ENCODE measurements at places on chromosomes 12 and 14. TPM values are rescaled to one million over a fixed set of nuclear protein-coding genes. Genes with fewer than 3 reads are reported as not detected.

Gene OASL
- total RNA-seq: not detected

Gene INSM2
- not detected for total RNA-seq

Gene FAM222A
- 2.4 TPM for total RNA-seq

Gene ABCC9
- total RNA-seq: not detected

Gene CAPS2
- total RNA-seq: not detected

Gene HELB
- 7.5 TPM for total RNA-seq

Gene AKAP3
- total RNA-seq: 2.4 TPM

Gene TCTN2
- total RNA-seq: 3.7 TPM

Gene RAD9B
- total RNA-seq: 3.0 TPM

Gene SNAPC1
- 9.5 TPM for total RNA-seq

- no peak for DNase-seq
These were observed 30.4 kb downstream of the DENND5B start for GRCh38 chr12:31560516-31560915.

DNA sequence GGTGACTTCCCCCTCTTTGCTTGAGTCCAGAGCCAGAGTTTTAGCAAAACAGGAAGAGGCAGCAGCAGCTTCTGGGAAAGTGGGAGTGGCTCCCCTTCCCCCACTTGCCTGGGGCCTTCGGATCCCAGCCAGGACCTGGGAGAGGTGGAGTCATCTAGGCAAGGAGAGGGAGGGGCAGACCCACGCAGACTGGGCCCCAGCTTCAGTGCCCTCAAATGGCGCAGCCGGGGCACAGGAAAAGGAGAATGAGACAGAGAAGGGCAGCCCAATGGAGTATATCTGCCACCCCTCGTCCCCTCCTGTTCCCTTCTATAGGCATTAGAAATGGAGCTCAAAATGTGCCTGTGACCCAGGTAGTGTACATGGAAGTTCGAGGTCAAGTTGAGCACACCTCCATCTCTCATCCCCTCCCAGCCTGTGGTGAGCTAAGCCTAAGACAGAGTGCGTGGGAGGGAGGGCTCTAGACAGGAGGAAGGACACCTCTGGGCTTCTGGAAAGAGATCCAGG is 9.3 kb upstream of the HDAC7 start:
- DNase-seq: no peak

- DNase-seq: no peak
These were observed 50.7 kb downstream of the TMTC1 start for GRCh38 chr12:29733060-29733459.

- no peak for DNase-seq
These were observed 82.0 kb downstream of the BTG1 start for GRCh38 chr12:92063641-92064040.

GRCh38 chr12:106118-106591 is 39.6 kb downstream of the IQSEC3 start:
- peak; percentile 94 for DNase-seq

DNA sequence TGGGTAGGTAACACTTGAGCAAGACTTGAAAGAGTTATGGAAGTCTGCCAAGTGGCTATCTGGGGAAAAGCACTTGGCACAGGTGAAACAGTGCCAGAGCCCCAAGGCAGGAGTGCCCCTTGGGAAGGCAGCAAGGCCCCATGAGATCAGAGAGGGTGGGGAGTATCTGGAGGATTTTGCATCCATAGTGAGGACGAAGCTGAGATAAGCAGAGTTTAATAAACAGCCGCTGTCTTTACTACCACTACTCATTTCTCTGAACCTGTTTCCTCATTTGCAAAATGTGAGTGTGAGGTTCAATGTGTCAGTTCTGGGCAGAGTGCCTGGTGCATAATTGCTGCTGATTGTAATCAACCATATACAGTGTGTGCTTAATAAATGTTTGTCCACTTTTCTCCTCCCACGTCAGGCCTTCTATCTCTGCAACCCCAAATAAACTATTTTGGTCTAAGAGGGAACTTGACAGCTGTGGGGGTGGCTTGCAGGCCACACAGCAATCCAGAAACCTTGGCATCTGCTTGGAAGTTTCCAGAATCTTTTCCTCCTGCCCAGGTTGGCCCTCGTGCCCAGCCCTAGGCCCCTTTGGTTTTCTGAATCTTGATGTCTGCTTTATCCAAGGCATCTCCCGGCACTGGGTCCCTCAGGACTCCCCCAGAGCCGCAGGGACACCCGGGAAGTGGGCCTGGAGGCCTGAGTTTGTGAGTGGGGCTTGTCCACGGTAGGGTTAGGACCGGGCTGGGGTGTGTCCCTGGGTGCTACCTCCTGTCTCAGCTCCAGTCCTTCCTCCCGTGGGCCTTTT is 4.5 kb downstream of the ABCB9 start:
- no peak for DNase-seq

DNA sequence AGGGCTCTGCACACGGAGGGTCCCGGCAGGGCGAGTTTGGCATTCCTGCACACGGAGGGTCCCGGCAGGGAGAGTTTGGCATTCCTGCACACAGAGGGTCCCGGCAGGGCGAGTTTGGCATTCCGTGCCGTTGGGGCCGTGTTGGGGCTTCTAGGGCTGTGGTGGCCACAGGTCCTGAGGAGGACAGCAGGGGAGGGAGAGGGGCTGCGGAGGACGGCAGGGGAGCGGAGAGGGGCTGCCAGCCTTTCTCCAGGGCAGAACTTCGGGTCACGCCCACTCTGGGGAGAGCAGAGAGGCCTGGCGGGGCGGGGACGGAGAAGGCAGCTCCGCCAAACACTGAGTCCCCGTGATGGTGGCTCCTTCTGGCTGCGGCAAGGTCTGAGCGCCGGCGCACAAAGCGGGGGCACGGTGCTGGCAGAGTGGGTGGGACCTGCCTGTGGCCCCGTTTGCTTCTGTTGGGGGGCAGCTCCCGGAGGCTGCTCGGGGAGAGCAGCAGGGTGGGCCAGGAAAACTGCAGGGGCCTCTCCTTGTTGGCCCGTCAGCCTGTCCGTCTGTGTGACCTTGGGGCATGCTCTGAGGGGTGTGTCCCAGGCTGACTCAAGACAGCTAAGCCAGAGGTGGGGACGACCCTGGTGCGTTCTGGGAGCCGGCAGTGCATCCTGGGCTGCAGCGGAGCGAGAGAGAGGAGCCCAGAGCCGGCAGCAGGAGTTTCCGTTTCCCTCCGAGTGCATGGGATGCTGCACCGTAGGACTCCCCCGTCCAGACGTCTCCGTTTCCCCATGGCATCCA is 60.2 kb downstream of the LRCOL1 start:
- DNase-seq: no peak

DNA sequence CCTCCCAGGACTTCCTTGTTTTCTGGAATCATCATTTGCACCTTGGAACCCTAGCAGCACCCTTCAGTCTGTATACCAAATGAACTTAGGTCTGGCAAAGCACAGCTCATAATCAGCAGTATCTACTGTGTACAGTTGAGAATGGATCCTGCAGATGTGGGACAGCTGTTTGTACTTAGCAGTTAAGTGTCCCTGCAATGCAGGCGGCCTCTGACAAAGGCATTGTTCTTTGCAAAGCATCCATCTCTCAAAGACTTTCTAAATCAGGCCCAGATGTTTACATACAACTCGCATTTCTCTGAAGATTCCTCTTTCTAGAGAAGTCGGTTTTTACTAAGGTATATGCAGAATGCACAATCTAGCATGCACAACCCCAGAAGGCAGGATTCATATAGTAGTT is 170.5 kb upstream of the RBM19 start:
- no peak for DNase-seq

DNA sequence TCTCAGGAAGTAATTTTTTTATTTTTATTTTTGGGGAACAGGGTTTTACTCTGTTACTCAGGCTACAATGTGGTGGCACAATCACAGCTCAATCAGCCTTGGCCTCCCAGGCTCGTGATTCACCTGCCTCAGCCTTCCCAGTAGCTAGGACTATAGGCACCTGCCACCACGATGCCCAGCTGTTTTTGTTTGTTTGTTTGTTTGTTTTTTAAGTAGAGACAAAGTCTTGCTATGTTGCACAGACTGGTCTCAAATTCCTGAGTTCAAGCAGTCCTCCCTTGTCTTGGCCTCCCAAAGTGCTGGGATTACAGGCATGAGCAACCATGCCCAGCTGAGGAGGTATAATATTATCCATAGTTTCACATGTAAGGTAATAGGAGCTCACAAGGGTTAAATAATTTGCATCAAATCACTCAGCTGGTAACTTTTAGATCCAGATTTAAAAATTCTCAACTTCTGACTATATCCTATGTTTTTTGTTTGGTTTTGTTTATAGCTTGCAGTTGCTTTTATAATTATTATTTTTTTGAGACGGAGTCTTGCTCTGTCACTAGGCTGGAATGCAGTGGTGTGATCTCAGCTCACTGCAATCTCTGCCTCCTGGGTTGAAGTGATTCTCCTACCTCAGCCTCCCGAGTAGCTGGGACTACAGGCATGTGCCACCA is 629.3 kb downstream of the DIO2 start:
- DNase-seq: no peak

GRCh38 chr14:75439989-75440388 is 12.2 kb downstream of the JDP2 start:
- peak; percentile 80 for DNase-seq

- DNase-seq: no peak
These were observed 14.2 kb upstream of the PRB4 start for GRCh38 chr12:11324426-11324825.

GRCh38 chr12:51171884-51172514 is 936 bp downstream of the TFCP2 start:
- DNase-seq: peak; percentile 22

DNA sequence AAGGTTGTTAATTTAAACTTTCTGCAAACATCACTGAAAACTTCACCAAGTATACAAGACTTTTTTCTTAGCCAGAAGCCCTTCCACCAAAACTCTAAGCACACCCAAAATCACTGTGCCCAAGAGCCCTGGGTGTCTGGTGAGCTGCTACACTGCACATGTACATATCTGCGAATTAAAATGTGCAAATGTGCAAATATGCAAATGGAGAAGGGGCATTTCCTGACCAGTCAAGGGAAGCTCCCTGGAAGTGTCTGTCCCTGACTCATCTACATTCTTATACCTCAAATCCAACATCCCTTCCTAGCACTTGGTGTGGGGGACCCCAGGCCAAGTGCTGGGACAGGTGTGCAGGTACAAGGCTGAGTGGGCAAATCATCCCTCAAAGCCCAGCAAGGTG is 123.7 kb downstream of the PCNX1 start:
- no peak for DNase-seq

GRCh38 chr12:29245246-29245645 is 96.2 kb downstream of the FAR2 start:
- DNase-seq: no peak

DNA sequence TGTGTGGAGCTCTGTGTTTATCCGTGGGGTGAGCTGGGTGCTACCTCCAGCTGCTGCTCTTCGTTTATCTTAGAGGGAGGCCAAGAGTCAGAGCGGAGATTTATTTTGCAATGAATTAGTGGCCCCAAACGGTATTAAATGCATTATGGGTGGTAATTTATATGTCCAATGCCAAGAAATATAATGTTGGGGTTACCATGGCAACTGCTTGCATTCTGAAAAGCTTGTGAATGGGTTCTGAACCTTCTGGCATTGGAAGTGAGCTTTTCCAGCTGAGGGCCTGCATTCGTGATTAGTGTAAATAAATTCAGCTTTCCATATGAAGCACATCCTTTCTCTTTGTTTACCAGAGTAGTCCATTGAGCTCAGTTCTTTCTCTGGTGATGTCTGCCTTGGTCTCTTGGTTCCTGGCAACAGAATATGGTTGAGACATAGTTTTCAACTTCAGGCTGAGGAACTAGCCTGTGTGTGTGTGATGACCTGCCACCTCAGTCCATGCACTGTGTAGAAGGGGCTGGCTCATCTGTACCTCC is 51.8 kb downstream of the TRAF3 start:
- no peak for DNase-seq

DNA sequence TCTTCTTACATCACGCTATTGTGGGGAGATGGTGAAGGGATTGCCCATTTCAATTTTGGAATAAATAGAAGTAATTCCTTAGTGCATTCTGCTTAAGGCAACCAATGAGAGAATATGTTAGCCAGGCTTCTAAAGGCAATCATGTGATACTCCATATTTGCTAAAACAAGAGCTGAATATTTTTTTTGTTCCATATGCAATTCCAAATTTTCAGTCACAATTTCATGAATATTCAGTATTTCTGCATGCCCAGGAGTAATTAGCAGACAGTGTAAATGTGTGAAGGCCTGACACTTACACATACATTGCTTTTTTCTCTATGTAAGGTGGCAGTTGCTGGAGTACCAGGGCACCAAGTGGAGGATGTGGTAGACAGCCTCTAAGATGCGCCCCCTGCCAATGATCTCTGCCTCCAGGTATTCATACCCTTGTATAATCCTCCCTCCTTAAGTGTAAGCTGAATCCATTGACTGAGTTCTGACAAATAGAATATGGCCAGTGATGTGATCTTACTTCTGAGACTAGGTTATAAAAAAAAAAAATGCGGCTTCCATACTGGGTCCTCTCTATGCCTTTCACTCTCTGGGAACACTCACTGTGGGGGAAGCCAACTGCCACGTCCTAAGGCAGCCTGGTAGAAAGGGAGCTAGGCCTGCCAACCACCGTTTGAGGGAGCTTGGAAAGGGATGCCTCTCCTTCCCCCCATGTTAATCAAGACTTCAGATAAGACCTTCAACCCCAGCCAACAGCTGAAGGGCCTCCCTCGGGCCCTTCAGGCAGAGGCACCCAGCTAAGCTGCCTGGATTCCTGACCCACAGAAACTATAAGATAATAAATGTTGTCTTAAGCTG is 62.7 kb upstream of the PTGR2 start:
- DNase-seq: no peak

GRCh38 chr12:14591719-14592118 is 24.0 kb upstream of the PLBD1 start:
- DNase-seq: no peak

DNA sequence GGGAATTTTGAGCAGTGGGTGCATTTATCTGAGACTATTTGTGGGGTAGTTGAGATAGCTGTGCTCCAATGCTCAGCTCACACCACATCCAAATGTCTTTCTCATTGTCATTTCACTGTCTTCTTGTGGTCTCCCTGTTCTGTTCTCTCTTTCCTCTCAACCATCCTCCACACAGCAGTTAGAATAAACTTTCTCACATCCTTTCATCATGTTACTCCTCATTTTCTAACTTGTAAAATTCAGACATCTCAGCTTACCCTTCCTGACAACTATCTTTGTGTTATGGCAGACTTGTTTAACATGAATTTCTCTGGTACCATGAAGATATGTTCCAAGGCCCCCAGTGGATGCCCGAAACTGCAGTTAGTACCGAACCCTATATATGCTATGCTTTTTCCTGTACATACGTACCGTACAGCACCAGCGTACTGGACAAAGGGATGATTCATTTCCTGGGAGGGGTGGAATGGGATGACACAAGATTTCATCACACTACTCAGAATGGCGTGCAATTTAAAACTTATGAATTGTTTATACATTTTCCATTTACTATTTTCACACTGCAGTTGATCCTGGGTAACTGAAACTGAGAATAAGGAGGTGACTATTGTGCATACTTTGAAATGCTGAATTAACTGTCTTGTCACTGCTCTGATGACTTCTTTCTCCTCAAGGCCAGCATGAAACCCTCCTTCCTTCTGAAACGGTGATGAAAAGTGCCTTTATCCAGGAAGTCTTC is 177.1 kb upstream of the SLC38A2 start:
- no peak for DNase-seq

GRCh38 chr14:43778570-43778936 is 728.5 kb downstream of the FSCB start:
- no peak for DNase-seq

- no peak for DNase-seq
These were observed 140.4 kb upstream of the NRXN3 start for GRCh38 chr14:78029601-78030372.

GRCh38 chr14:79077096-79077495 is 906.9 kb downstream of the NRXN3 start:
- no peak for DNase-seq

GRCh38 chr14:85316701-85317410 is 213.1 kb upstream of the FLRT2 start:
- no peak for DNase-seq

All from OCI-LY7 (cell line).